T-helper 17 cell (primary cell): ENCODE measurements at places on chromosomes 11 and 22.

- no peak for DNase-seq
Measured at GRCh38 chr11:87033561-87033960, 4.2 kb upstream of the TMEM135 start.

- DNase-seq = no peak
Measured at GRCh38 chr11:78645226-78646202, 70.8 kb upstream of the NARS2 start.

- DNase-seq = no peak
Measured at GRCh38 chr22:28837640-28838039, 37.3 kb upstream of the XBP1 start.

DNA sequence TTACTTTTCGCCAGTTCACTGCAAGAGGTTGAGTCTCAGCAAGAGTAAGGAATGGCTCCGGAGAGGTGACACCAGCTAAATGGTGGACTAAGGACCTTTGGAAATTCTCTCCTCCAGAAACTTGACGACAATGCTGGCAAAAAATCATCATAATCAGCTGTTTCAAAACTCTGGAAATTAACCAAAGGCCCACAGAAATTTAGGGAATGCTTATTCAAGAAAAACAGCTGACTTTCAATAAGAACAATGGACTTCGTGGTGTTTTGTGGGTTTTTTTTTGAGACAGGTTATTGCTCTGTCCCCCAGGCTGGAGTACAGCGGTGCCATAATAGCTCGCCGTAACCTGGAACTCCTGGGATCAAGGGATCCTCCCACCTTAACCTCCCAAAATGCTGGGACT is 68.4 kb upstream of the SEPTIN5 start:
- DNase-seq = no peak

GRCh38 chr11:22521226-22521625 is 104.4 kb downstream of the FANCF start:
- no peak for DNase-seq

- DNase-seq = no peak
Measured at GRCh38 chr11:41020259-41020658, 439.2 kb downstream of the LRRC4C start.

DNA sequence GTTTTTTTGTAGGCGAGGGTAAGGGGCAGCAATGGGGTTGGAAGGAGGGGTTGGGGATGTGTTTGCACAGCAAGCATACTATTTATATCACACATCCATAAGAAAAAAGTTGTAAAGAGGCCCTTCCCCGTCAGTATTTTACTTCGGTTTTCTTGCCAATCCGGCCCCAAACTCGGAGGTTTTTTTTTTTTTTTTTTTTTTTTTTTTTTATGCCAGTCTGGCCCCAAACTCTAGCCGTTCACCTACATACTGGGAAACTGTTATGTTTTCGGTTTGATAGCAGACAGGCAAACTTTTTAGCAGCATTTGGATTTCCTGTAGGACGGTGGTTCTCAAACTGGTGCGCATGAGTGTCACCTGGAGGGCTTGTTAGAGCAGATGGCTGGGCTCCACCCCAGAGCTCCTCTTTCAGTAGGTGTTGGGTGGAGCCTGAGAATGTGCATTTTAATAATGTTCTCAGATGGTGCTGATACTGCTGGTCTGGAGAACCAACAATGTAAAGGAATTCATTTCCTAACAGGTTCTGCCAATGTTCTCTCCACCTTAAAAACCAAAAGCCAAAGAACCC is 76.5 kb upstream of the ZBED5 start:
- DNase-seq = no peak

GRCh38 chr11:111177037-111177871 is 68.3 kb upstream of the POU2AF2 start:
- DNase-seq = no peak

- no peak for DNase-seq
Measured at GRCh38 chr22:48664586-48664985, 1163.1 kb downstream of the BRD1 start.

DNA sequence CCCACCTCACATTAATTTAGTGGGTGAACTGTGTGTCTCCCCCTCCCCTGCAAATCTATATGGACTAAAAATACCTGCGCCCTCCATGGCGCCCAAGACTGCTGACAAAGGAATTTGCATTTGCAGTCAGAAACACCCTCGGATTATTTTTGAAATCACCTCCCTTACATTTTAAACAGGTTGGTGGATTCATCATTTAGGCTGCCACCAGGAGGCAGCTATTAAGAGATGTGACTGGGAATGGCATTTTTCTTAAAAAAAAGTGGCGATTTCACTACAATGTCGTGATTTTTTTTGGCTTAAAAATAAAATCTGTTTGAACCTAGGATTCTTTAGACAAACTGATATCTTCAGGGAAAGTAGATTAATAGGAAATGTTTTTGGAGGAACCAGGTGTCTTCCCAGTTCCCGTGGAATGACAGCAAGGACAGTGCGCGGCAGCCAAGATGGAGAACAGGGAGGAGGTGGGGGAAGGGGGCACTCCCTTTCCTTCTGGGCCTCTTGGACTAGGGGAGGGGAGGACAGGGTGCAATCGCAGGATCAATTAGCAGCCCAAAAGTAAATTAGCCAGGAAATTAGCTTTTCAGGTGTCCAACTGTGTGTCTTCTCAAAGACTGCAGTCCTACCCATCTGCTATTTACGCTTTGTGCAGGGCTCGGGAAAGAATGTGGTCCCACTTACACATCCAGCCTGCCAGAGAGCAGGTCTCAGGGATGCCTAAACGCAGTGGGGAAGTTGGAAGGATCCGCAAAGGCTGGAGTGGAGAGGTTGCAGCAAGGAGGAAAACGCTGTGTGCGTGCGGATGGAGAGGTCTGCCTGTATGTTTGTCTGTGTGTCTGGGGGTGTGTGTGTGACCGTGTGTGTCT is 496.4 kb downstream of the NTM start:
- DNase-seq = no peak

GRCh38 chr11:134398079-134398444 is 14.0 kb downstream of the B3GAT1 start:
- no peak for DNase-seq

DNA sequence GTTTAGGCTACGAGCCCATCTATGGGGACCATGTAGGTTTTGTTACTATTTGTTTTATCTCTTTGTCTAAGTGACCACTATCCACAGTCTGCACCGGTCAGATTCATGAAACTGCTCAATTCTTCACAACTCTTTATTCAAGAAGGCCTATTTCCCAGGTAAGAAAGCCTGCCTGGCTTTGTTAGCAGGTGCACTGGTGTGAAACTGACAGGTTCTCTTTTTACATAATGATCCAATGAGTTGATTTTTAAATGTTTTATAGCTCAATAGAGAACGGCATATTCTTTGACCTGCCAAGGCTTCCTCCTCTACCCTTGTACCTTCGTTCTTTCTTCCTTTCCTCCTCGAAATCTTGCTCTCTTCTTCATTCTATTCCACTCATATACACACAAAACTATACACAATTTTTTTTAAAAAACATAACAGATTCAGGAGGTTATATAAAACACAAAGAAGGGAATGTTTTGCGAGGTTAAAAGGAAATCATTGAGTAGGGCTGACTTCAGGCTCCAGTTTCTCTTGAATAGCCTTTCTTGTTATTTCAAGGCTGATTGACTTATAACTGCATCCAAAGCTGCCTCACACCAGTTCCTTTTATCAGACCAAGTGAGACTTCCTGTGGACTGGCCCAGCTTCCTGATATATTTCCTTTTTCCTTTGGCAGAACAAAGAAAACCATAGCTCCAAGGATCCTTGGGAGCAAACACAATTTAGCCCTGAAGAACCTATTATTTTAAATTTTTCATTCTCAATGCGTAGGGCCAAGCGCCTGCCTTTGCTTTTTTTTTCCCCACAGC is 11.4 kb downstream of the FLI1 start:
- no peak for DNase-seq

GRCh38 chr22:36772451-36772850 is 3.5 kb downstream of the IFT27 start:
- DNase-seq = no peak

DNA sequence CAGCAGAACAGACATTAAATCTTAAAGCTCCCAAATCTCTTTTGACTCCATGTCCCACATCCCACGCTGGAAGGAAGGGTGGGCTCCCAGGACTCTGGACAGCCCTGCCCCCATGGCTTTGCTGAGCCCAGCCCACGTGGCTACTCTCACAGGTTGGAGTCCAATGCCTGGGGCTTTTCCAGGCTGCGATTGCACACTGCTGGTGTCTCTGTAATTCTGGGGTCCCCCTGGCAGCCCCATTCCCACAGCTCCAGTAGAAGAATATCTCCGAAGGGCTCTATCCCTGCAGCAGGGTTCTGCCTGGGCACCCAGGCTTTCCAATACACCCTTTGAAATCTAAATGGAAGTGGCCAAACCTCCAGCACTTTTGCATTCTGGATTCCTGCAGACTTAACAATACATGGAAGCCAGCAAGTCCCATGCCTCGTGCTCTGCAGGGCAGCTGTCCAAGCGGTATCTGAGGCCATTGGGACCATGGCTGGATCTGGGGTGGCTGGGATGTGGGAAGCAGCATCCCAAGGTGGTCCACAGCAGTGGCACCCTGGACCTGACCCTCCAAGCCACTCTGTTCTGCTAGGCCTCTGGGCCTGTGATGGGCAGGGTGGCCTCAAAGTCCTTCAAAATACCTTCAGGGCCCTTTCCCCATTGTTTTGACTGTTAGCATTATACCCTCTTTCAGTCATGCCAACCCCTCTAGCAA is 47.9 kb upstream of the TH start:
- DNase-seq = no peak

- DNase-seq = no peak
Measured at GRCh38 chr11:65591939-65592857, 3.4 kb downstream of the KCNK7 start.

- no peak for DNase-seq
Measured at GRCh38 chr11:15821451-15821850, 534.9 kb downstream of the SOX6 start.

DNA sequence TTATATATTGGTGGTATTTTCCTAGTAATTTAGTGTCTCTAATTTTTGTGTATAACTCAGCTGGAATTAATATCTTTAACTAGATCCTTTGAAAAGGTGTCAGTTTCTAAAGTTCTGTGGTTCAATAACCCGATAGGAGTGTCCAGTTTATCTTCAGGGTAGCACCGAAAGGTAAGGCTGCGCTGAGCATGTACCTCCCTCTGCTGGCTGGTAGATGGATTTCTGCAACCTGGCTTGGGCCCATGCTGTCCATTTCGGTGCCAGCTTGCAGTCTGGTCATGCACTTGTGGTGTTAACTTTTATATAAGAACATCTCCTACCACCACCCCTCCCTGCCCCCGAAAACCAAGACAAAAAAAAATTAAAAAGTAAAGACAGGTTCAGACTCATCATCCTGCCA is 24.7 kb downstream of the EXT2 start:
- DNase-seq = no peak

GRCh38 chr11:132099692-132100091 is 729.3 kb downstream of the NTM start:
- DNase-seq = no peak

DNA sequence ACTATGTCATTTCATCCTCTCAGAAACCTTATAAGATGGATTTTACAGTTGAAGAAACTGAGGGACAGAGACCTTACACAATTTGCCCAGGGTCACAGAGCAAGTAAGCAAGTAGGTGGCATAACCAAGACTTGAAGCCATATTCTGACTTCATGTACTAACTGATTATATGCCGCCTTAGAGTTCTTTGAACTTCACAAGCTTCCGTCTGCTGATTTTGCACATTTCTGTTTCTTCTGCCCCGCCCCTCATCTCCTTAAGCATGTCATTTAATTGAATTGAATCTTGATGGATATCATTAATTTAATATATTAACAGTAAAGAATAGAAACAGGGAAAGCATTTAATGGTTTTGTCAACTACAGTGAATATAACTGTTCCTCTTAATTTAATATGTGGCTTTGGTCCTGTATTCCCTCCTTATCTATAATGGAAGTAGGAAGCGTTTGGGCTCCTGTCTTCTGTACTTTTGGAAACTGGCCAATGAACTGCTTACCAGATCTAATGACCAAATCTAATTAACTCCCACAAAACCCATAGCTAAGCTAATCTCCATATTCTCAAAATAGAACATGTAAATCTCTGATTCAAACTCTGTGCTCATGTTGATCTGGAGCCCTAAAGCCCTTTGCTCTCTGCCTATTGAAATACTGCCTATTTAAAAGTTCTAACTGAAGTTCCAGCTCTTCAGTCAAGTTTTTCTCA is 30.4 kb downstream of the SIK2 start:
- no peak for DNase-seq
